GM04504 (cell line): ENCODE measurements at places on chromosomes 16 and 17.

GRCh38 chr17:46742565-46743270 lies 75.8 kb downstream of the WNT3 start:
- peak; percentile 72 for DNase-seq

DNA sequence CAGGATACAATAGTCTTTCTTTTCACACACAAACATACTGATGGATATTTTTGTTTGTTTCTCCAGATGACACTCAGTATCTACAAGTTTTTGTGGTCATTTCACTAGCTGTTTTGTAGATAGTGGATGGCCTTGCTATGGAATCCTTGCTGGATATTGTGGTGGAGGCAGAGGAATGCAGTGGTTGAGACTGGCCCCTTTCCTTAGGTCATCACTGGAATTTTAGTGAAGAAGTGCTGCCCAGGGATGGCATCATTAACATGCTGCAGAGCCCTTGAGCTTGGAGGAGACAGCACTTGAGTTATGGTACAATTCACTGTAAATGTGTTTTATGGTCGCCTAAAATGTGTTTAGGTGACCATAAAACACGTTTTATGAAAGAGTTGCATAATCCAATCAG lies 455.9 kb upstream of the HSBP1 start:
- peak; percentile 67 for DNase-seq

- DNase-seq = no peak
Observed at GRCh38 chr17:82287868-82288801, 14.6 kb upstream of the CSNK1D start.

- DNase-seq = no peak
Observed at GRCh38 chr16:2854700-2855309, 3.2 kb downstream of the PRSS22 start.

DNA sequence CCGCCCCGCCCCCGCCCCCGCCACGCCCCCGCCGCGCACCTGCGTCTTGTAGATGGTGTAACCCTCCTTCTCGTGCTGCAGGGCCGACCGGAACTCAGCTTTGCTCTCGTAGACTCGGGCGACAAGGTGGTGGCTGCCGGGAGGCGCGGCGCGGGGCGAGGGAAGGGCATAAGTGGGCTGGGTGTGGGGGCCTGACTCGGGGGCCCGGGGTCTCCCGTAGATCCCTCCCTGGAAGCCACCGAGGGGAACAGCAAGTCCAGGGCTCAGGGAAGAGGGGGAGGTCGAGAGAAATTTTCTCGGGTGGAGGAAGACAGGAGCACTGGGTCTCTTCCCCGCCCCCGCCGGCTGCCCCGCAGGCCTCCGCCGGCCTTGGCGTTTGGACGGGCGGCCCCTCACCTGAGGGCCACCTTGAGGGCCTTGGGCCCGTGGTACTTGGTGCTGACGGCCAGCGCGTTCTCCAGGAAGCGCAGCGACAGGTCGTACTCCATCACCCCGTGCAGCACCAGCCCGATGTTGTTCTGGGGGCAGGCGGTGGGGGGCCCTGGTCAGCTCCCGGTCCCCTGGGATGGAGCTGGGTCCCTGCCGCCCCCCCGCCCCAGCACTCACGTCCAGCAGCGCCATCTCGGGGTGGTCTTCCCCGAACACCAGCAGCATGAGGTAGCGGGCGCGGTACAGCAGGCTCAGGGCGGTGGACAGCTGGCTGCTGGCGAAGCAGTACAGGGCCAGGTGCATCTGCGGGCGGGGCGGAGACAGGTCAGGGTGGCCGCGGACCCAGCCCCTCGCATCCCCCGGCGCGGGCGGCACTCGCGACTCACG lies 19.4 kb downstream of the CLUH start:
- DNase-seq = no peak

DNA sequence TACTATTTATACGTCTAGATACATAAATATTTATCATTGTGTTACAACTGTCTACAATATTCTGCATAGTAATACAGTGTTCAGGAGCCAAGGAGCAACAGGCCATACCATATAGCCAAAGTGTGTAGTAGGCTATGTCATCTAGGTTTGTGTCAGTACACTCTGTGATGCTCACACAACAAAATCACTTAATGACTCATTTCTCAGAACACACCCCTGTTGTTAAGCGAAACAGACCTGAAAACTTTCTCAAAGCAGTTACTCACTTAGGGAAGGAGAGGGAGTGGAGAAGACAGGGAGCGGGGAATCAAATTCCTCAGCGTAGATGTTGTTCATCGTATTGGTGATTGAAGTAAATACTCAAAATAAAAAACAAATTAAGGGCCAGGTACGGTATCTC lies 269.5 kb downstream of the STX8 start:
- no peak for DNase-seq

- no peak for DNase-seq
Observed at GRCh38 chr17:18944646-18945045, 7.3 kb upstream of the SLC5A10 start.

- DNase-seq = no peak
Observed at GRCh38 chr16:81394966-81395655, 49.5 kb upstream of the CMIP start.

GRCh38 chr17:35915153-35915964 lies 15.2 kb downstream of the RDM1 start:
- no peak for DNase-seq
